GOT3 (cell line): ENCODE measurements at places on chromosomes 11 and 22.

- DNase-seq = no peak
These were observed 135.2 kb downstream of the MAML2 start for GRCh38 chr11:96207459-96208449.

DNA sequence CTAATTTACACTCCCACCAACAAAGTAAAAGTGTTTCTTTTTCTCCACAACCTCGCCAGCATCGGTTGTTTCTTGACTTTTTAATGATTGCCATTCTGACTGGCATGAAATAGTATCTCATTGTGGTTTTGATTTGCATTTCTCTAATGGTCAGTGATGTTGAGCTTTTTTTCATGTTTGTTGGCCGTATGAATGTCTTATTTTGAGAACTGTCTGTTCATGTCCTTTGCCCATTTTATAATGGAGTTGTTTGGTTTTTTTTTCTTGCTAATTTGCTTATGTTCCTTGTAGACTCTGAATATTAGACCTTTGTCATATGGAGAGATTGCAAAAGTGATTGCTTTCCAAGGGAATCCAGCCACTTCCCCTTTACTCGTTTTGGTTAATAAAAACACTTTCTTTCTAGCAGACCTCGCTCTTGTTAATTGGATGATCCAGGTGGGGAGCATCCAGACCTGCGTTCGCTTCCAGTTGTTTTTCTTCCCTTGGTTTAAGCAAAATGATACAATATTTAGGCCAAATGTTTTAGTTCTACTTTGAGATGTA, 17.1 kb upstream of the APOL4 start:
- no peak for DNase-seq

GRCh38 chr11:13094930-13095687, 86.0 kb downstream of the RASSF10 start:
- no peak for DNase-seq

- no peak for DNase-seq
These were observed 1.6 kb downstream of the CCND1 start for GRCh38 chr11:69642549-69642912.
